ENCODE measurements at places on chromosomes 11 and 22. TPM values are rescaled to one million over a fixed set of nuclear protein-coding genes. Genes with fewer than 3 reads are reported as not detected.

Gene VPREB1
- not detected for total RNA-seq

Gene F2
- total RNA-seq = not detected

Gene TP53I11
- 10.7 TPM for total RNA-seq

Gene TTLL12
- 8.1 TPM for total RNA-seq

Gene AQP11
- 2.5 TPM for total RNA-seq

Gene APOL5
- 1.4 TPM for total RNA-seq

Gene SERPINH1
- 489 TPM for total RNA-seq

Gene LYVE1
- 141 TPM for total RNA-seq

Gene CSF2RB
- 5.3 TPM for total RNA-seq
